ENCODE measurements at places on chromosomes 2 and 18.

- DNase-seq = no peak
These were observed 2.6 kb downstream of the BOD1L2 start for GRCh38 chr18:57149531-57149930.

- no peak for DNase-seq
These were observed 24.6 kb downstream of the ARL6IP6 start for GRCh38 chr2:152743002-152743401.

GRCh38 chr2:237637429-237638135, 10.2 kb downstream of the LRRFIP1 start:
- DNase-seq = no peak

GRCh38 chr2:29561181-29561580, 360.2 kb downstream of the ALK start:
- DNase-seq = peak; percentile 18
